Mammary epithelial cell (primary cell): ENCODE measurements at places on chromosomes 2 and 18.
A peak's percentile ranks its signal among the peaks of the same experiment; 100 is the strongest.

- no peak for DNase-seq
Measured at GRCh38 chr2:15316370-15316814, 244.7 kb downstream of the NBAS start.

DNA sequence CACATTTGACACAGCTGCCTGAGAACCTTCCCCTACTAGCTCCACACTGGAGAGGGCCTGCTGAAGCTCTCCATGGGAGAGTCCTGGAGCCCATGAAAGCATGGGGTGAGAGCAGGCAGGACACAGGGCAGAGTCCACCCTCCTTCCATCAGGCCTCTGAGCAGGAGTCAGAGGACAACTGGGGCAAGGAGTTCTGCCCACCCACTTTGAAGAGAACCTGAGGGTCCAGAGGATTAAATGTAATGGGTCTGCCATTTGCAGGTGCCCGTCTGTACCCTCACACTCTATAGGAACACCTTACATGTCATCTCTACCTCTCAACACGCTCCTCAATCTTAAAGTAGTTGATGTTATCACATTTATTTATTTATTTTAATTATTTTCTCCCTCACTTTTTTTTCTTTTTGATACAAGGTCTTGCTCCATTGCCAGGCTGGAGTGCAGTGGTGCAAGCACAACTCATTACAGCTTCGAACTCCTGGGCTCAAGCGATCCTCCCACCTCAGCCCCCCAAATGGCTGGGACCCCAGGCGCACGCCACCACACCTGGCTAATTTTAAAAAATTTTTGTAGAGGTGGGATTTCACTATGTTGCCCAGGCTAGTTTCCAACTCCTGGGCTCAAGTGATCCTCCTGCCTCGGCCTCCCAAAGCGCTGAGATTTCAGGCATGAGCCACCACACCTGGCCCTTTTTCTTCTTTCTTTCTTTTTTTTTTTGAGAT lies 10.2 kb downstream of the ADRA2B start:
- DNase-seq: no peak

- DNase-seq: no peak
Measured at GRCh38 chr2:162266460-162266760, 23.2 kb upstream of the FAP start.

DNA sequence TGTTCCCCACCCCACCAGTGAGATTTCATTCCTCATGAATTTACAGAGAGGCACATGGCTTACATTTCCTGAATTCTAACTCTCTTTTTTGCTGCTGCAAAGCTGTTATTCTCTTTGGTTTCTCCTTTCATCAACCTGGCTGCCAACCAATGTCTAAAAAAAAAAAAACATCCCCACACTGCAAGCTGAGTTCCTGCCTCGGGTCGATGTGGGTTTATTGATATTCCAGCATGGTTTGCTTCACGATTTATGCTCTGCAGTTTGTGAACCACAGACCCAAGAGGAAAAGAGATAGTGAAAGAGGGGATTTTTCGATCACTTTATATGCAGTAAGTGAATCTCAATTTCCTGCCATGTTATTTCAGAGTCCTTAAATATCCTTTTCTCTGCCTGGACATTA lies 363.6 kb downstream of the LPIN1 start:
- DNase-seq: no peak

DNA sequence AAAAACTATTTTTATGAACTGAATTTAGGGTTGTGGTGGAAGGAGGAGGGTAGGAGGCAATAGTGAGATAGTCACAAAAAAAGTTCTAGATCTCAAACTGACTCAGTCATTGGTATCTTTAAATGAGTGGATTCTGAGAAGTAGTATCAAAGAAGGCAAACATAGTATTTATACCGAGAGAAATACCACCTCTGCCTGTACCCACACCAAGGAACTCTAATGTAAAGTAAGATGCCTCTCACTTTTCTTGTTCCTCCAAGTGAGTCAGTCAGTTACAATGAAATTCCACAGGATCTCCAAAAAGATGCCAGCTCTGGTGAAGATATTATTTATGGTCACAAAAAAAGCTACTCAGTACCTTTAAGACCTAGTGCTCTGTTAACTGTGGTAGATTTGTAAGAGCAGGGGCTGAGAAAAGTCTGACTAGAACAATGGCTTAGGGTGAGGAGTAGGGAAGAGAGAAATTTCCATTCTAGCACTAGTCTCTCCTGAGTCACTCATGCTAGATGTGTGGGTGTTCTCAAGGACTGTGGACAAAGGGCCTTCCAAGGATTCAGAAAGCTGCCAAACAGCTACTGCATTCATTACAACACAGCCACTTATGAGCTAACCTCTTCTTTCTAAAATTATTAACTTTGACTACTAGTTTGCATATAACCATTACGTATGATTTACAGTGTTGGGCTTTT lies 36.3 kb downstream of the YWHAQ start:
- DNase-seq: peak; percentile 94

DNA sequence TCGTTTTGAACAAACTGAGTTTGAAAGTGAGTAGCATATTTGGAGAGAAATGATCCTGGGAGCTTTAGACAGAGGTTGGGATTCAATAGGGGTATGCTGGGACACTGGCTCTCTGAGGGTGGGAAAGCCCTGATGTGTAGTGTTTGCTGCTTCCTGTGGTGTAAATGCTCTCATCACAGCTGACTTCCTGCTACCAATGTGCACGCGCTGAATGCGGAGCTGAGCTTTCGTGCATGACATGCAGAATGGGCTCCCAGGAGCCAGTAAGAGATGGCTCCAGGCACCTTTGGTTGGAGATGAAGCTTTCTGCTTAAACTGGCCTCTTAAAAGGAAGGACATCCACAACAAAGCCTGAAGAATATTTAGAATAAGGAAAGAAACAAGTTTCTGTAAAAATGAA lies 224.1 kb upstream of the CCDC150 start:
- DNase-seq: no peak

DNA sequence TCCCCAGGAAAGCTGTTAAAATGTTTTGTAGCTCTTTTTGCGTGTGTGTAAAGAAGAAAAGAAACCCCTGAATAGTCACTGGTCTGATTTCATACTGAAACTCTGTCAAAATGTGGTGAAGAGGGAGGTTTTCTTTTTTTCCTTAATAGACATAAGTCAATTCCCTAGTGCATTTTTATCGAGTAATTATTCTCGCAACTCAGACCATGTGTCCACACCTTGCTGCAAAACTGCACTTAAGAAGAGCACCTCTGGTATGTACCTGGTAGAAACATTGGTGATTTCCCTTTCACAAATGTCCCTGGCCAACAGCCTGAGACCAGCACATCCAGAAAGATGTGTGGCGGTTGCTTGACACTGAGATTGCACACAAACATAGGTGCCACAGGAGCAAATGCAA lies 159.9 kb downstream of the ZNF521 start:
- DNase-seq: no peak

- DNase-seq: no peak
Measured at GRCh38 chr2:85748039-85748734, 5.6 kb upstream of the ATOH8 start.

DNA sequence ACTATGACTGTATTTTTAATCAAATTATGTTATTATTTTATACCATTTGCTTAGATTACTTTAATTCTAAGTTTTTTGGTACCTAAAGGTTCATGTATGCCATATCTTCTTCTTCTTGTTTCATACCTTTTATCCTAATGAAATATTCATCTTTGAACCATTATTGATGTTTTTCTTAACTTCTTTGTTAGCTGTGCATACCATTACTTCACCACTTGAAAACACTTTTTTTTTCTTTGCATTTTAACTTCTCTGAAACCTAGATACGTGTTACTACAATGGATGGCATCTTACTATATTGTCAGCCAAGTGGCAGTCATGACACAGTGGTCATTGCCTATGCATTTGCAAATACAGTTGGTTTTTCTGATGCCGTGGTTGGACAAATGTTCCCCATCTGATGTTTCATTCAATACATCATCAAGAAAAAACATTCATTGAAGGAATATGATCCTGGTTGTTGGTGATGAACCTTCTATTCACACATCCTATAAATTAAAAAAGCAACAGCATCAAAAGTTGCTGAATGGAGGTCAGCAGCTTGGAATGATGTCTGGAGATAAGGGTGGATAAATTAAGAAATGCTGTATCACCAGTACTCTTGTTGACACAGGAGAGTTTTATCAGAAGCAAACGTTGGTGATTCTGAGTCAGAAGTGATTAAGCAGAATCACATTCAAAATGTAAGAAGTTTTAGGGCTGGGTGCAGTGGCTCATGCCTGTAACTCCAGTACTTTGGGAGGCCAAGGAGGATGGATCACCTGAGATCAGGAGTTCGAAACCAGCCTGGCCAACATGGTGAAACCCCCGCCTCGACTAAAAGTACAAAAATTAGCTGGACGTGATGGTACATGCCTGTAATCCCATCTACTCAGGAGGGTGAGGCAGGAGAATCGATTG lies 7.4 kb downstream of the IL36A start:
- peak; percentile 76 for DNase-seq

GRCh38 chr2:146523196-146523595 lies 1321.6 kb upstream of the ACVR2A start:
- DNase-seq: no peak

- DNase-seq: no peak
Measured at GRCh38 chr2:143482771-143483170, 353.6 kb downstream of the ARHGAP15 start.

- no peak for DNase-seq
Measured at GRCh38 chr2:200640901-200641300, 55.1 kb downstream of the AOX1 start.

DNA sequence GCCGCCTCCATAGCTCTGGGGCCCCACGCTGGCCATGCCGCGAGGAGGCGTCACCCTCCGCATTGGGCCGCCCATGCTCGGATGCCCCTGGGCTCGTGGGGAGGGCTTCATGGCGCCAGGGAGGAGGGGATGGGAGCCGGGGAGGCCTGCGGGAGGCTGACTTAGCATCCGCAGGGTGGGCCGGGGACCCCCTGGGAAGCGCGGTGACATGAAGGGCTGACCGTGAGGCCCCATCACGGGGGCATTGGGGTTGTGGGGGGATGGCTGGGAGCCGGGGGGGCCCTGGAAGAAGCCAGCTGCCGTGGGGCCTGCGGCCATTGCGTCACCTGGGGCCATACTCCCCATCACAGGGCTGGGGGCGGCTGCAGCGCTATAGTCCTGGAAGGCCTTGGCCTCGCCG lies 26.0 kb upstream of the ANKRD62 start:
- DNase-seq: no peak

DNA sequence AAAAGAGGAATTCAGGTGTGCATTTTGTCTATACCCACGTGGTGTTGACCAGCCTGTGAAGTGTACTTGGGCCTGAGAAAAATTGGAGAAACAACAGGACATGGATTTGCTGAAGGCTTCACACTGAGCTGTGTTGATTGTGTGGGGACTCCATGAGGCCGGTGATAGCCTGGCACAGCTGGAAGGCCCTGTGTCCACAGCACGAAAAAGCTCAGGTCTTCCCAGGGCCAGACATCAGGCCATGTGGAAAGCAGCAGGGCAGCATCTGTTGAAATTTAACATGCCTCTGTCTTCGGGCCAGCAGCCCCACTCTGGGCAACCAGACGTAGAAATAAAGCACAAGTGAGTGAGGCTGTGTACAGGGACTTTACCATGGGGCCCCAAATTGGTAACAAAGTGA lies 84.1 kb downstream of the HS6ST1 start:
- no peak for DNase-seq

DNA sequence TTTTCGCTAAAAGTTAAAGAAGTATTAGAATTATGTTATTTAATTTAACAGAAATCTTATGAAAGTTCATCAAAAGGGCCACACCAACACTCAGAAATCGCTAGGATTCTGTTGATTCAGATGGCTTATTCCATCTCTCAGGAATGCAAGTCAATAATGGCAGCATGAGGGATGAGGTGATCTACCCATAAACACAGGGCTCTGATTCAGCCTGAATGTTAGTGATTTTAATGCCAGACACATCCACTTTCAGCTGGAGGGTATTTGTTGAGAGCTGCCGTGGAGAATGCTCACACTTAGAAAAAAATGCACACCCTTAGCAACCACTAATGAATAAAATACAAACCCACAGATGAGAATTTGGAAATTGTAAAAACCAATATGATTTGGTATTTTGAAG lies 173.3 kb upstream of the ERBB4 start:
- DNase-seq: peak; percentile 79
